Chondrocyte (in vitro differentiated cells): ENCODE measurements at places on chromosomes 4 and X. TPM values are rescaled to one million over a fixed set of nuclear protein-coding genes. Genes with fewer than 3 reads are reported as not detected.

DNA sequence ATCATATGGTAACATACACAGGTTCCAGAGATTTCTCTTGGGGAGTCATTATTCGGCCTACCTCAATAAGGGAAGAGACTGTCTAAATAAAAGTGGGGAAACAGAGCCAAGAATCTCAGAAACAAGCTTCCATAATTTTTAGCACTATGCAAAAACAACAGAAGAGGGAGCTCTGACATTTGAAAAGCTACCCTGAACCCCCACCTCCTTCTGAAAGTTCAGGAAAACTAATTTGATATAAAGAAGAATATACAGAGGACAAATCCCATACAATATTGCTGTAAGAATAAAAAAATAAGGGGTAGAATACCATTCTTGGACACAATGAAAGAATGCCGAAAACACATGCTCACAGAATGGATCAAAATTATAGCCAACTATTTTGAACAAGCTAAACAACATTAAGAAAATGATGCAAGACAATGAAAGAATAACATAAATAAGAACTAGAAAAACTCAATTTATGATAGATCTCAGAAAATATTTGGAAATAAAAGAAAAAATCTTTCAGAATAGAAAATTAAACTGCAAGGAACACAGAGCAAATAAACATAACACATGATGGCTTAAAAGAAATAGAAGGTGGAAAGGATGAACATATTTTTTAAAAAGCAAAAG is 14.4 kb upstream of the ZNF41 start:
- DNase-seq: no peak
- H3K4me3 ChIP-seq: no peak overlapping the region
- no peaks in the 10 kb centered on the region for H3K36me3 ChIP-seq

GRCh38 chrX:139201924-139202323 is 328.6 kb upstream of the F9 start:
- H3K4me3 ChIP-seq: no peak overlapping the region
- DNase-seq: no peak

DNA sequence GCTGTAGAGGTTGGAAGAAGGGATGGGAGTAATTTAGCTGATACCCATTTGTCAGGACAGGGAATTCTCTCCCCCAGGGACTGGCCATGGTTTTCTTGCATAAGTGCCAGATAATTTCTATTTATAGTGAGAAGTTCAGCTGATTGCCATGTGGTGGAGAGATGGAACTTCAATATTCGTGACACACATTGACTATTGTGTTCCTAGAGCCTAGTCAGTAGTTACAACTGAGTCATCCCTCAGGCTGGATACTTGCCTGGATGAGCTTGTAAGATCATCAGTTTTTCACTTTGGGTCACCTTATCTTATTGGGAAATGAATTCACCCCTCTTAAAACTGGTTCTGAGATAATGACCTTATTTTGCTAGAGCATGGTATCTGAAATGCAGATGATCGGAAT is 32.2 kb downstream of the CFAP299 start:
- H3K4me1 ChIP-seq: no peaks in the 10 kb centered on the region
- no peaks in the 10 kb centered on the region for H3K36me3 ChIP-seq

DNA sequence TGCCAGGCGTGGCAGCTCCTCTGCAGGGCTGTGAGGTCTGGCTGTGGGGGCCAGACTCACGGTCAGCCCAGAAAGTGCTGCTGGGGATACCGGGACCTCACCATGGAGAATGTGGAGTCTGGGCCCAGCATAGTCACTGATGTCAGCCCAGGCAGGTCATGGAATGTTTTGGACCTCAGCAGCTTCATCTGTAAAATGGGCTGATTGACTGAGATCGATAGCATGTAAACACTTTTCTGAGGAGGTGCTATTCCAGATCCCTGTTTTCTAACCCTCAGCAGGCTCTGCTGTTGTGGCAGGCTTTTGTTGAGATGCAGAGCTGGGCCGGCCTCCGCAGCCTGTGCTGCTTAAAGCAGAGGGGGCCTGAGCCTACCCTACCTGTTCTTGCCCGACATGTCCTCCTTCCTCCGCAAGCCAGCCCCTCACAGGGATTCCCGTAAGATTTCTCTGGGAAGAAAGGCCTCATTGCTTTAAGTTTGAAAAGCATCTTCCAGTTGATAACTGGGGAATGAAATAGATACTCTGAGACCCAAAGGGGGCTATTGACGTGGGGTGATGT is 38.3 kb upstream of the HGFAC start:
- H3K36me3 ChIP-seq: peaks cover 4% of the 10 kb centered on the region
- no peaks in the 10 kb centered on the region for H3K27me3 ChIP-seq
- no peak overlapping the region for H3K27ac ChIP-seq
- H3K4me3 ChIP-seq: no peak overlapping the region
- H3K4me1 ChIP-seq: peaks cover 21% of the 10 kb centered on the region

DNA sequence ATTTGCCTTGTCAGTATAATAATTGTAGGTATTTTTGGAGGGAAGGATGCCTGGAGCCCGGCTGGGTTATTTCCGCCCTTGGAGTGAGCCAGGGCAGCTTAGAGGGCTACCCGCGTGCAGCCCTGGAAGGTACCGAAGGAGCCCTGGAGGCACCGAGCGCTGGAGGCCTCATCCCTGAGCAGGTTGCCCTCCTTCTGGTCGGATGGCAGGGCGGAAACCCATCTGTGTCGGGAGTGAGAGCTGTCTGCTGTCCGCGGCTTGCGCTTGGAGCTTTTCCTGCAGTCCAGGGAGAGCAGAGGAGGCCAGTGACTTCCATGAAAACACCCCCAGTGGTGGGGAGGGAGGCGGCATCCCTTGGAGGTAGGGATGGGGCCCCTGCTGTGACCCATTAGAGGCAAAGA is 122.1 kb downstream of the TBL1X start:
- no peaks in the 10 kb centered on the region for H3K27me3 ChIP-seq
- no peak for DNase-seq
- peaks cover 6% of the 10 kb centered on the region for H3K4me1 ChIP-seq
- H3K27ac ChIP-seq: no peak overlapping the region

- peaks cover 10% of the 10 kb centered on the region for H3K4me1 ChIP-seq
- H3K27me3 ChIP-seq: no peaks in the 10 kb centered on the region
- H3K36me3 ChIP-seq: no peaks in the 10 kb centered on the region
- H3K27ac ChIP-seq: no peak overlapping the region
- DNase-seq: no peak
Measured at GRCh38 chrX:118503260-118504041, 7.8 kb downstream of the DOCK11 start.

- peaks cover 1% of the 10 kb centered on the region for H3K36me3 ChIP-seq
- peaks cover 4% of the 10 kb centered on the region for H3K4me1 ChIP-seq
- peaks cover 2% of the 10 kb centered on the region for H3K27me3 ChIP-seq
- no peak for DNase-seq
- H3K4me3 ChIP-seq: no peak overlapping the region
Measured at GRCh38 chr4:41655177-41655576, 93.3 kb downstream of the PHOX2B start.

DNA sequence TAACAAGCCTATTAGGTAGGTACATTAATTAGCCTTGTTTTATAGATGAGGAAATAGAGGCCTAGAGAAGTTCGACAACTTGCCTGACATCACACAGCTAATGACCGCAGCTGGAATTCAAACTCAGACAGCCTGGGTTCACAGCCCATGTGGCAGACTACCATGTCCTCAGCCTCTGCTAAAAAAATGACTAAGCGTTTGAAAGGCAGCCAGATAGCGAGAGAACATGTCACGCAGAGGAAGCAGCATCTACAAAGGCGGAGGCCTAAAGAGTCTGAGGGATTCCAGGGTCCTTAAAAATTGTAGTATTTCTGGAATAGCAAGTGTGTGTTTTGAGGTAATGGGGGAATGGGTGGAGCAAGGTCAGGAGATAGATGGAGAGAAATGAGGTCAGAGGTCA is 33.2 kb upstream of the BMP15 start:
- peaks cover 7% of the 10 kb centered on the region for H3K27me3 ChIP-seq
- no peaks in the 10 kb centered on the region for H3K4me1 ChIP-seq
- no peak overlapping the region for H3K4me3 ChIP-seq
- no peaks in the 10 kb centered on the region for H3K36me3 ChIP-seq

DNA sequence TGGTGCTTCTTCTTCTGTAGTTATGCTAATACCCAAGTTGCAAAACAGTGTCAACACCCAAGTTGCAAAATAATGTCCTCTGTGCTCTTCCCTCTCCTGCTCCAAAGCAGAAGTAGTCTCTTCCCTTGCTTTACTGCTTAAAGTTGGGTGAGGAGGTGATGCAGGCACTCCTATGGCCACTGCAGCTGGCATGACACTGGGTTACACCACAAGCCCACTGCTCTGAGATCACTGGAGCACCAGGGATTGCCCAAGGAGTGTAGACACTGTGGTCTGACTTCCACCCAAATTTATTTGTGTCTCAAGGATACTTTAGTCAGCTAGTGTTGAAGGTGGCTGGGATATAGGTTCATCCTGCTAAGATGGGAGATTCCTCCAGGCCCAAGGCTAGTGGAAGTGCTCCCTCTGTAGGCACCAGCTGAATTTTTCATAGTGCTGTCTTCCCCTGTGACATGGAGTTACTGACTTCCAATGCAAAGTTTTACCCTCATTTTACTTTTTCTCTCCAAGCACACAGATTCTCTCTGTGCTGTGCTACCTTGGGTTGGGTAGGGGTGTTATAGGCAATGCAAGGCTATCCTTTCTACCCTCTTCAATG is 196.2 kb upstream of the TENT5D start:
- H3K27ac ChIP-seq: no peak overlapping the region
- DNase-seq: no peak
- no peaks in the 10 kb centered on the region for H3K27me3 ChIP-seq

- DNase-seq: no peak
- H3K4me1 ChIP-seq: peaks cover 23% of the 10 kb centered on the region
Measured at GRCh38 chr4:173195109-173195508, 26.5 kb downstream of the GALNT7 start.

- peaks cover 36% of the 10 kb centered on the region for H3K27me3 ChIP-seq
- DNase-seq: no peak
- no peak overlapping the region for H3K27ac ChIP-seq
- H3K4me1 ChIP-seq: no peaks in the 10 kb centered on the region
- H3K4me3 ChIP-seq: no peak overlapping the region
Measured at GRCh38 chr4:25667931-25668557, 12.4 kb downstream of the SLC34A2 start.

DNA sequence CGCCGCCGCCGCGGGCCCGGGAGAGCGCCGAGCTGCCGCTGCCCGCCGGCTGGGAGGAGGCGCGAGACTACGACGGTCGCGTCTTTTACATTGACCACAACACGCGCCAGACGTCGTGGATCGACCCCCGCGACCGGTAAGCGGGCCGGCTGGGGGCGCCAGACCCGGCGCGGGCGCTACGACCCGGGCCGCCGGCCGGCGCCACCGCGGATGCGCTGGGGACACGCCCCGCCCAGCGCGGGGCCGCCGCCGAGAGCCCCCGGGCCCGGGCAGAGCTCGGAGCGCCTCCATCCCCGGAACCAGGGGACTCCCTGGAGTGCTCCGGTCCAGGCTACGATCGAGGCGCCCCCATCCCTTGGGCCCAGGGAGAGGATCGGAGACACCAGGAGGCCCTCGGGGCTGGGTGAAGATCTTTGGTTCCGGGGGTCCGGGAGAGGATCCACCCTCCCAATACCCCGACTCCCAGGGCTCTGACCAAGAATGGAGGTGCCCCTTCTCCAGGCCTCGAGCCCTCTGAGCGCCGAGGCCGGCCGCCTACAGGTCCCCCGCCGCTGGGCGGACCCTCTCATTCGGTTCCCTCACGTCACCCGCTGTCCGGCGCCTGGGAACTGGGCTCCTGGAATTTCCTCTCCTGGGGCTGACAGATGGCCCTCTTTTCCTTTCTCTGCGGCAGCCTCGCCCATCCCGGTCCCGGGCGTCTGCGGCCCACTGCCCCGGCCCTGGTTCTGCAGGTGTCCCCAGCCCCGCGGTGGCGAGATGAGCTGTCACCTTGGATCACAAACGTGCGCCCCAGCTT is 48.8 kb downstream of the CLDN34 start:
- no peaks in the 10 kb centered on the region for H3K27me3 ChIP-seq
- peak overlapping the region; percentile 94 for H3K27ac ChIP-seq
- H3K4me3 ChIP-seq: peak overlapping the region; percentile 78
- H3K4me1 ChIP-seq: peaks cover 38% of the 10 kb centered on the region
- DNase-seq: no peak
- H3K36me3 ChIP-seq: peaks cover 2% of the 10 kb centered on the region

GRCh38 chr4:134328741-134329140 is 127.2 kb upstream of the PABPC4L start:
- H3K27me3 ChIP-seq: no peaks in the 10 kb centered on the region
- H3K27ac ChIP-seq: no peak overlapping the region
- DNase-seq: no peak
- peaks cover 4% of the 10 kb centered on the region for H3K4me1 ChIP-seq

DNA sequence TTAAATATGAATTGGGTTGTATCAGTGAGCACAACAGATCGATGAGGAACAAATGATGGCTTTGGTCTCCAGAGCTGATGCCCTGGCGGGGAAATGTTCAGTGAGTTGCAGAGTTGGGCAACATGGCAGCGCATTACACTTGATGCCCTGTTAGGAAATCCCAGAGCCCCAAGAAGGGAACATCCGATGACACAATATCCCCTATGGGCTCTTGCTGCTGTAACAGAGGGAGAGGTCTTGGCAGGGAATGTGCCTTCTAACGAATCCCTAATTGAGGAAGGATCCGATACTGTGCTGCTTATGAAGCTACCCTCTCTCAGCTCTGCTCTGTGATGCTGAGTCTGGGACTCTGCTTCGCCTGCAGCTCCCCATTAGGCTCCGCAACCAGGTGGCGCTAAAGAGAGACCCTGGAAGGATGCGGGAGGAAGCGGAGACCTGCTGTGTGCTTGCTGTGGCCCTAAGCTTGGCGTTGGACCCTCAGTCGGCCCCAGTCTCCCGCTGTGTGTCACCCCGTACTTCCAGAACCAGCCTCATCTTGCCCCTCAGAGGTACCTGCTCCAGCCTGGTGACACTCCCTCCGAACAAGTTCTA is 38.9 kb downstream of the PDHA1 start:
- H3K27me3 ChIP-seq: no peaks in the 10 kb centered on the region
- no peak overlapping the region for H3K4me3 ChIP-seq
- H3K4me1 ChIP-seq: no peaks in the 10 kb centered on the region
- H3K36me3 ChIP-seq: no peaks in the 10 kb centered on the region
- no peak overlapping the region for H3K27ac ChIP-seq

DNA sequence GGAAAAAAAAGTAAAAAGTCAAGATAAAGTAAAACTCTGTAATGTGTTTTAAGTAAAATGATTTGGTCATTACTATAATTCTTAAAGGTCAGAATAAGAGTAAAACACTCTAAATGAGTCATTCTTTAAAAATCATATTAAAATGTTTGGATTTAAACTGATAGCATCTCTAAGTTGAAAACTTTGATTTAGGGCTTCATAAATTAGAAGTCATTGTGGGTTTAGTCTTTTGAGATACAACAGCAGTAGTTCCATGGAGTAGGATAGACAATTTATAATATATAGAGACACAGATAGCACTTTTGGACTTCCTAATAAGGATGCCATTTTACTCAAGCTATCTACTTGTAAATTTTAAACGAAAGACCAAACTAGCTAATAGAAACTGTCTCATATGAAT is 77.1 kb upstream of the PABPC4L start:
- no peak for DNase-seq
- no peaks in the 10 kb centered on the region for H3K27me3 ChIP-seq
- no peaks in the 10 kb centered on the region for H3K4me1 ChIP-seq
- no peak overlapping the region for H3K27ac ChIP-seq
- H3K36me3 ChIP-seq: no peaks in the 10 kb centered on the region
- H3K4me3 ChIP-seq: no peak overlapping the region

PDLIM3 gene
- 14.3 to 68.5 TPM (median 63.0 TPM) in 3 replicates for total RNA-seq

FGFR3 gene
- total RNA-seq: 1.3 to 4.3 TPM (median 3.4 TPM) in 3 replicates

CLGN gene
- total RNA-seq: 0.41 to 0.89 TPM (median 0.60 TPM) in 3 replicates

NPY5R gene
- total RNA-seq: not detected in 3 replicates

AMBN gene
- not detected in 3 replicates for total RNA-seq

LRIT3 gene
- 0.07 to 0.17 TPM in 2 of 3 replicates, not detected in the other for total RNA-seq

MAGEE2 gene
- not detected in 3 replicates for total RNA-seq

KIT gene
- 3.1 to 6.7 TPM (median 6.4 TPM) in 3 replicates for total RNA-seq

SLC7A11 gene
- 5.6 to 31.5 TPM (median 29.7 TPM) in 3 replicates for total RNA-seq

LRP2BP gene
- 0.46 to 0.52 TPM (median 0.49 TPM) in 3 replicates for total RNA-seq

PDE6B gene
- total RNA-seq: 0.46 to 2.3 TPM (median 2.3 TPM) in 3 replicates

IQCM gene
- not detected in 3 replicates for total RNA-seq

XAGE1A gene
- not detected in 3 replicates for total RNA-seq

TLR2 gene
- 1.0 to 1.9 TPM (median 1.7 TPM) in 3 replicates for total RNA-seq

CLDN34 gene
- total RNA-seq: not detected in 3 replicates
